Vagina (tissue), 2 donors: ENCODE measurements at places on chromosomes 11 and 22. TPM values are rescaled to one million over a fixed set of nuclear protein-coding genes. Genes with fewer than 3 reads are reported as not detected.

Gene CRYAB
- total RNA-seq: 161 TPM

DNA sequence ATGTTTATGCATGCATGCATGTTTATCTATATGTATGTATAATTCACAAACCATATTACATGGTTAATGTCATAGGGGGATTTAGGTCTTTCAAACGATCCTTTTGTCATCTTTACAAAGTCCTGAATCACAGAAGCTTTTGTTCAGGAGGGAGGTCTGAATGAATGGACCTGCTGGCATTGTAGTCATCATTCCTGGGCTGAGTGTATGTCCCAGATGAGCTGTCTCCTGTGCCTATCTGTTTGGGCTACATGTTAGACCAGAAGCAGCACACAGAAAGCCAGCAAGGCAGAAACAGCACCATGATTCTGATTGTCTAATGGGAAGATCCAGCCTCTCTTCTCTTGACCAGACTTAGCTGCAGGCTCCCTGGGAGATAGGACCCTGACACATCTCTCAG is 69.5 kb downstream of the ADM start:
- no peak for DNase-seq

GRCh38 chr11:120354779-120355178 is 18.6 kb downstream of the ARHGEF12 start:
- no peak for DNase-seq

Gene ZFP91
- 35.4 TPM for total RNA-seq

Gene MS4A18
- total RNA-seq: not detected

DNA sequence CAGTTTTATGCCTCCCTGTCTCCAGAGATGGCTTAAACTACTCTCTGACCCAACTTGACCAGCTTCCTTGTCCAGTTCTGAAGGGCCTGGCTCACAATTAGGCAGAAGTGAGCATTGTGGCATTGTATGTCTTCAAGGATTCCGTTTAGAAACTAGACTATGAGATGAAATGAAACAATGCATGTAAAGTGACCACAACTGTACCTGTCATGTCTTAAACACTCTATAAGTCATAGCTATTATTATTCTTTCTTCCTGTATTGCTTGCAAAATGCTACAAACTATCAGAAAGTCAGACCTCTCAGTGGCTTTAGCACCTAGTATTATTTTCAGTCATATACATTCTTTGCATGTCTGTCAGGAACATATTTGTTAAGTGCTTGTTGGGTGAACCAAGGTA is 127.9 kb upstream of the MTMR2 start:
- no peak for DNase-seq

DNA sequence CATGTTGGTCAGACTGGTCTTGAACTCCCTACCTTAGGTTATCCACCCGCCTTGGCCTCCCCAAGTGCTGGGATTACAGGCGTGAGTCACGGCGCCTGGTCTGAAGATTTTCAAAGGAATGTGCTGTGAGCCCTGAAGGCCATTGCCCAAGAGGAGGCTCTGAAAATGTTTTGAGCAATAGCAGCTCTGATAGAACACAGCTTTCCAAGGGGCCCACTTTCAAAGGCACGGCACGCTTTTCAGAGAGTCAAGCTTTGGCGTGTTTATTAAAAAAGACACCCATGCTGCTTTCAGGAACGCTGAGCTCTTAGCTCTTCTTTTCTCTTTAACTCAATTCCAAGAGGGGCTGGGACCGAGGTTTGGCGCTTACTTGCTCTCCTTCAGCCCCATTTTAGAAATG is 73.8 kb upstream of the CDON start:
- peak; percentile 97 for DNase-seq

Gene RIMBP3C
- not detected for total RNA-seq

DNA sequence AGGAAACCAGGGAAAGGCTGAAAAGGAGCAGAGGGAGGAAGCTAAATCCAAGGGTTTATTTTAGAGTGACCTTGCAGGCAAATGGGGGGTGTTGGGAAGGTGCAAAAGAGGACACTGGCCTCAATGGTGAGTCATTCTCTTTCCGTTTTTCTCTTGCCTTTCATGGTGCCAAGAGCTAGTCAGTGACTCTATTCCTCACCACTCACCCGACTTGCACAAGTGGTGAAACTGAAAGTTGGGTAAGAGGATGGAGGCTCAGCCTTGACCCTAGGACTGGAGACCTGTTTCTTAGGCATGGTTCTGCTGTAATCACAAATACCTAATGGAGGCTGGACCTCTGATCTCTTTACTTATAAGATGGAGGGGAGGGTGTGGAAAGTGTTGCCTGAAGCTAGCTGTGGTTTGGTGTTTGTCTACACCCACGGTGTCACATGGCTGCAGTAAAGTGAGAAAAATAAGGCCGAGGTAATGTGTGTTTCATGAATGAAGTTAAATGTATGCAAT is 67.3 kb upstream of the CREB3L1 start:
- no peak for DNase-seq

DNA sequence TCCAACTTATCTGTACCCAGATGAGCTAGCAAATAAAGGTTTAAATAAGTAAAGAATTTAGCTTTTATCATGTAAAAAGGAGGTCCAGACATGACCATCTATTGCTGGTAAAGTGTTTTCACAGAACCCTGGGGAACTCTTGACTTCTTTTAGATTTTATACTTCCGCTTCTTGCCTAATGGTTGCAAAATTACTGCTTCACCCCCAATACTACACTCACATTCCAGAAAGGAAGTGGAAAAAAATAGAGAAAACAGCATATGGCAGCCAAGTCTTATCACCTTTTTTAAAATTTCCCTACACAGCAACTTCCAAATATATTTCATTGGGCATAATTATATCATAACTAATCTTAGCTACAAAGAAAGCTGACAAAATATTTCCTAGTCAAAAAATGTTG is 12.1 kb downstream of the BBOX1 start:
- DNase-seq: no peak

- DNase-seq: no peak
Observed at GRCh38 chr22:35053060-35053835, 12.7 kb upstream of the ISX start.

- DNase-seq: no peak
Observed at GRCh38 chr11:46249938-46250744, 27.3 kb upstream of the CREB3L1 start.

Gene MMP27
- total RNA-seq: not detected

Gene SPTBN2
- 117 TPM for total RNA-seq

- no peak for DNase-seq
Observed at GRCh38 chr11:119093942-119094815, 7.5 kb downstream of the DPAGT1 start.

DNA sequence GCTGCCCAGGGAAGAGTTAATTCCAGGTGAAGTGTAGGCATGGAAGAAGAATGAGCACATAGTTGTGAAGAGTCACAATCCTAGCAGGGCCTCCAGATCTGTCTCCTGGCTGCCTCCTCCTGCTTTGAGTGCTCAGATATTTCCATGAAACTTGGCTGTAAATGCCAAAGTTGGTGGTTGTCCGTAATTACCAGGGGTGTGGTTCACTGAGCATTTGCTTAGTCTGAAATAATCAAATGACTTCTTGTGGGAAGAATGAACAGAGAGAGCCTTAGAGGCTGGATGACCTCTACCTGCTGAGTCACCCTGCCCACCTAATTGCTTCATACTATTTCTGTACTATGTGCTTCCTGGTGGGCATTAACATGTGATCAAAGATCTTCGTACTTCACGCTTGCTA is 50.9 kb downstream of the APIP start:
- DNase-seq: no peak

DNA sequence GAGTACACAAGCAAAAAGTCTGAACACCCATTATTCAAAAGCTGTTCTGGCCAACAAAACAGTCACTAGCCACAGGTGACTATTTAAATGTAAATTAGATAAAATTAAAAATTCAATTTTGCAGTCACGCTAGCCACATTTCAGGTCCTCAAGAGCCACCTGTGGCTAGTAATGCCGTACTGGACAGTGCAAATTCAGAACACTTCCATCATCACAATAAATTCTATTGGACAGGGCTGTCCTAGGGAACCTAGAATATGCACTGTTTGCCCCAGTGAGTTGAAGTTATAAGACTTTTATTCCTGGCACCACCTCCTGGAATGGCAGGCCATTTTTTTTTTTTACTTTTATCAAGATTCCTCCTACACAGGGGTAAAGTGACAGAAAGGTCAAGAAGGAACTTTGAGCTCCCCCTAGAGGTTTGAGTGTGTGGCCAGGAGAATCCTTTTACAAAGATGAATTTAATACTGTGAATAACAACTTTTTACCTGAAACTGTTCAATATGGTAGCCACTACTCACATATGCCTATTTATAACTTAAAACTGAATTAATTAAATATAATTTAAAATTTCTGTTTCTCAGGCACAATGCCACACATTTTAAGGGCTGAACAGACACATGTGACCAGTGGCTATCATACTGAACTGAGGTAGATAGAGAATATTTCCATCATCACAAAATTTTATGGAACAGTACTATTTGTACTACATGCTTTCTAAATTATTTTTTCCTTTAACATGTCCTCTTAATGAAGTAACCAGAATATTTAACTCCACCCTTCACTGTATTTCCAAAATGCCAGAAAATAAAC is 6.5 kb downstream of the MSANTD2 start:
- no peak for DNase-seq

Gene GPR83
- total RNA-seq: not detected

Gene GPHA2
- total RNA-seq: not detected

Gene RTN4R
- total RNA-seq: 4.2 TPM

Gene SLC6A5
- not detected for total RNA-seq

- DNase-seq: no peak
Observed at GRCh38 chr11:73201249-73201648, 16.8 kb upstream of the P2RY2 start.

DNA sequence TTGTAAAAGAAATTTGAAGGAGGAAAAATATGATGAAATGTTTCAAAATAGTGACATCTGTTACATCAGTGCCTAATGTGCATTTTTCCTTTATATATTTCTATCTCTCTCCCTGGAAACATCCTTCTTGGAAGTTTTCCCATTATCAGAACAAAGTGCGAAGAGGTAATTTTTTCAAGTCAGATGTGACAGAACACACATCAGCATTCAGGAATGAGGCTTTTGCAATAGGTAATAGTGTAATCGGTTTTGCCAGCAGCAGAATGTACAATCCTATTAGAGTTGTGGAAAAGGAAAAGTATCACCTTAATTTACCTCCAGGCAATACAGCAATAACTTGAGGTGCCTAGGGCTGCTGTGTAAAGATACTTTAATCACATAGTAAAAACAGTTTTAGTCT is 275.8 kb downstream of the FAT3 start:
- no peak for DNase-seq

- DNase-seq: no peak
Observed at GRCh38 chr22:35526333-35526979, 14.2 kb upstream of the RASD2 start.

Gene PIWIL4
- total RNA-seq: 3.2 TPM

Gene OR4C6
- total RNA-seq: not detected

GRCh38 chr11:8229299-8230177 is 34.1 kb downstream of the LMO1 start:
- no peak for DNase-seq

- DNase-seq: no peak
Observed at GRCh38 chr22:20111689-20112622, 3.9 kb upstream of the RANBP1 start.

- no peak for DNase-seq
Observed at GRCh38 chr11:70558681-70559080, 160.4 kb downstream of the CTTN start.

- no peak for DNase-seq
Observed at GRCh38 chr11:119741369-119742262, 12.6 kb upstream of the NECTIN1 start.
